ENCODE measurements at places on chromosomes 16 and 17. TPM values are rescaled to one million over a fixed set of nuclear protein-coding genes. Genes with fewer than 3 reads are reported as not detected.
A peak's percentile ranks its signal among the peaks of the same experiment; 100 is the strongest.

- peak; percentile 59 for DNase-seq
Measured at GRCh38 chr16:8958344-8959167, 5.2 kb downstream of the USP7 start.

GRCh38 chr17:79746889-79747507 is 16.3 kb downstream of the ENPP7 start:
- DNase-seq: peak; percentile 7

DNA sequence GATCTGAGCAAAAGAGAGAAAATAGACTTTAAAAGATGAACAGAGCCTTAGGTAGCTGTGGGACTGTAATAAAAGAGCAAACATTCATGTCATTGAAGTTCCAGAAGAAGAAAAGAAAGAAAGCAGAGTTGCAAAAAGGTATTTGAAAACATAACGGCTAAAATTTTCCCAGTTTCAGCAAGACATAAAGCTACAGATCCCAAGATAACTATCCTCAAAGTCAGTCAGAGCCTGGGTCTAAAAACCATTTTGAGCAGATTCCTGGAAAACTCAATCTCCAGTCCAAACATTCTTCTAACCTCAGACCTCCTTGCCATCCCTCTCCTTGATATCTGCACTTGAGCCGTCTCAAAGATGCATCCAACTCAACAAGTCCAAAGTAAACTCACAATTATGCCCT is 20.9 kb upstream of the CD300E start:
- DNase-seq: no peak

GRCh38 chr17:61579961-61580360 is 11.1 kb downstream of the NACA2 start:
- DNase-seq: no peak

DNA sequence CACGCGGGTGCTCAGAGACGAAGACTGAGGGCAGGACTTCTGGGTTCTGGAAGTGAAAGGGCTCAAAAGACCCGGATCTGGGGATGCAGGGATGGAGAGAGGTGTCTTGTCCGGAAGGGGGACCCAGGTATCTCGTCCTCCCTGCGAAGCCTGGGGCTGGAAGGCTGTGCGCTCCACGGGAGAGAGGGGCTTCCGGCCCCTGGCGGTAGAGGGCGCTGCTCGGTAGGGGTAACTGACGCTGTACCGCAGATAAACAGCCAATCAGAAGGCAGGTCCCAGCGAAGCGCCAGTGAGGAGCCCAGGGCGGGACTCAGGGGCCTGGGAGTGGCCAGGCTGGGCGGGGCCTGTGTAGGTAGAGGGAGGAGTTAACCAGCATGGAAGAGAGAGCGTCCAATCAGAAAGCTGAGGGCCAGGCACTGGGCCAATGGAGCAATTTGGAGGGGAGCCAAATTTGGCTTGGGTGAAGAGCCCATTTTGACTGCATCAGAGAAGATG is 804 bp downstream of the TGFB1I1 start:
- peak; percentile 91 for DNase-seq

DNA sequence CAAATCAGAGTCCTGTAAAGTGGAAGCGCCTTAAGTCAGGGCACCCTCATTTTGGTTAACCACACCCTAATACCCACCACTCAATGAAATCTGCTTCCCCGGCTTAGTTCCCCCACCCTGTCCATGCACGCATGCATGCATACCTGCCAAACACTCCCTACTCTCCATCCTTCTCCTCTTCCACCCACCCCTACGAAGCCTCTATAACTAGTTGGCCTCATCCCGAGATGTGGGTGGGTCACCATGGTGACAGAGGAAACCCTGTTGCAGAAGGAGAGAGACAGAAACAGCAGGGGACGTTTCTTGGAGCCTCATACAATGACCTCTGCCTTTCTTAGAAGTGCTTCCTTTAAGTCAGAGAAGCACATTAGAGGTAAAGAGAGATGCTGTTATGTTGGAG is 46.8 kb upstream of the DNAH9 start:
- no peak for DNase-seq

- no peak for DNase-seq
Measured at GRCh38 chr16:20325005-20325404, 2.3 kb downstream of the GP2 start.

- peak; percentile 63 for DNase-seq
Measured at GRCh38 chr17:8745586-8746500, 1.2 kb upstream of the CCDC42 start.

DNA sequence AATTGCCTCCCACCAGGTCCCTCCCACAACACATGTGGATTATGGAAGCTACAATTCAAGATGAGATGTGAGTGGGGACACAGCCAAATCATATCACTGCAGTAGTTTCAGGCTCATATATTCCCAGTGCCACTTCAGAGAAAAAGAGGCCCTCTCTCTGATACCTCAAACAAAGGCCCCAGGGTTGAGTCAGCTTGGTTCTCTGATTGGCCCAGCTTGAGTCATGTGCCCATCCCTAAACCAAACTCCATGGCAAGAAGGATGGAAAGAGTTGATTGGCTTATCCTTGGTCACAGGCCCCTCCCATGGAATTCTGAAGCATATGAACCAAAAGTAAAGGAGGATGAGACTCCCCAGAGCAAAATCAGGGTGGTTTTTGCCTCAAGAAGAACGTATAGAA is 75.9 kb upstream of the IRX6 start:
- DNase-seq: no peak

DNA sequence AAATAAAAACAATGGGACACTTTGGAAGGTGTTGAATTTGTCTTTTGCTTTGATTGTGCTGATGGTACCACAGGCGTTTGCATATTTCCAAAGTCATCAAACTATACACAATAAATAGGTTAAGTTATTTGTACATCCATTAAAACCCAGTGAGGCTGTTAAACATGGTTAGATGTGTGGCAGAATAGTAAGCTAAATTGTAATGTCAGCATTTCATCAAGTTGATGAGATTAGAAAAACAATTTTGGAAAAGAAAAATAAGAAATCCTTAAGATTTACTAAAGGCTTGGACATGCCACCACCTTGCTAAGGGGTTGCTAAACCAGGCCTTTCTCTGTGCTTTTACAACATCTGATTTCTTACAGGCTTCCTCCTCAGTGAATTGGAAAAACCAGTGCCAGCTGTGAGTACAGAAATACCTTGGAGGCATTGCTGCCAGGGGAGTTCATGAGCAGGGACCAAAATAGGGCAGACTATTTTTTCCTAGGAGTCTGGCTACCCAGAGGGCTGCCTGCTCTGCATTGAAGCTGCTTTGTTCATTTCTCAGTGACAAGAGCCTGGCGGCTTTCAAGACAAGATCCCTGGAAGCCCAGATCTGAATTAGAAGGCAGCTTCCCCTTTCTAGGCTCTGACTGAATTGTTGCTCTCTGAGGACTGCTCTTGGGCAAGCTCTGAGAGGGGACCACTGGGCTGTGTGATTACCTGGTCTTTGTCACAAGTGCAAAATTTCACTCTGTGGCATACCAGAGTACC is 43.4 kb upstream of the CA10 start:
- DNase-seq: no peak

DNA sequence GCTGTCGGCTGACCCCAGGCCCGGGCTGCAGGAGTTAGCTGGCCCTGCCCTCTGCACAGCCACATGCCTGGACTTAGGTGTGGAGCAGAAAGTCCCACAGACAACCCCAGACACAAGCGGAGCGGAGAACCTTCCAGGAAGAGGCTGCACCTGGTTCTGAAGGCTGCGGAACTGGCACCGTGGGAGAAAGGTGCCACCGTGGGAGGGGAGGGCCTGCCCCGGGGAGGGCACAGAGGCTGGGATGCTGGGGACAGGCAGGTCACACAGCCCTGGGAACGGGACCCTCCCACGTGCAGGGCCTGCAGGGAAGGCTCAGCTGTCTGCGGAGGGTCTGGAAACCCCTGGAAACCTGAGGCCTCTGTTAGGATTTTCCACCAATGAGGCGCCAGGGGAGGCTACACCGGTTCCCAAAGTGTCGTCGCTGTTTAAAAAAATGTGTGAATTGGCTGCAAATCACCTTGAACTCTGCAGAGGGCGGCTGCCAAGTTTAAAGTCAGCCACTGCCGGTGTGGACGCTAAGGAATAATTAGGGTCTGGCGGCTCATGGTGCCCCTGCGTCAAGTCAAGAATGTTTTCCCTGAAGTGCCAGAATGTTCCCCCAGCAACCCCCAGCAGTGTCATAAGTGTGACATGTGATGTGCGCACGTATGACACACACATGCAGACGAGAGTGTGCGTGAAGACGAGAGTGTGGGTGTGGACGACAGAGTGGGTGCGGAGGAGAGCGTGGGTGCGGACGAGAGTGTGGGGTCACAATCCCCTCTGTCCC is 50.9 kb upstream of the PABPN1L start:
- no peak for DNase-seq

DNA sequence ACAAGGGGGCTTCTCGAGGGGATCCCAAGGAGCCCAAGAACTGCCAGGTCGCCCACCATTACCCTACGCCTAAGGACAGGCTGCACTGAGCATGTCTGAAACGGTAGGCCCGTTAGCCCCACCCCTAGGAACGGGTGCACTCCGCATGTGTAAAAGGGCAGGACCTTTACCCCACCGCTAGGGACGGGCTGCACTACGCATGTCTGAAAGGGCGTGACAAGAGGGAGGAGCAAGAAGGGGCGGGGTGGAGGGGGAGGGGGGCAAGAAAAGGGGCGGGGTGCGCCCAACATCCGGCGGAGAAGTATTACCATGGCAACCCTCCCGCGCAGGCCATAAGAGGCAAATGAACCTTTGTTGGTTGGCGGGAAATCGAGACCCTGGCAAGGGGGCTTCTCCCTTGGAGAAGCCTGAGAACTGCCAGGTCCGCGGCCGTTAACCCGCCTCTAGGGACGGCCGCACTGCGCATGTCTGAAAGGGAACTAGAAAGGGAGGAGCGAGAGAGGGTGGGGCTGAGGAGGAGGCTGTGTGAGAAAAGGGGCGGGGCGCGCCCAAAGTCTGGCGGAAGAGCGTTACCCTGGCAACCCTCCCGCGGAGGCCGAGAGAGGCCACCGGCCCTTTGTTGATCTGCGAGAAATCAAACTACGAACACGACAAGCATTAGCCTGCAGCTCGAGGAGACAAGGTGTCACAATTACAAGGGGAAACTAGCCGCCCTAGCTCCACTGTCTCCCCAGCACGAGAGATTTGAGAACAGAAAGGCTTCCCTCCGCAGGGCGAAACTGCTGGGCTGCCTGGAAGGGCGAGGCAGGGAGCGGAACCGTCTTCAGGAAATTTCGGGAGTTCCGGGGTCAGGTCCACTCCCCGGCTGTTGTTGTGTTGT is 2046.8 kb downstream of the TP53TG3F start:
- DNase-seq: no peak

DNA sequence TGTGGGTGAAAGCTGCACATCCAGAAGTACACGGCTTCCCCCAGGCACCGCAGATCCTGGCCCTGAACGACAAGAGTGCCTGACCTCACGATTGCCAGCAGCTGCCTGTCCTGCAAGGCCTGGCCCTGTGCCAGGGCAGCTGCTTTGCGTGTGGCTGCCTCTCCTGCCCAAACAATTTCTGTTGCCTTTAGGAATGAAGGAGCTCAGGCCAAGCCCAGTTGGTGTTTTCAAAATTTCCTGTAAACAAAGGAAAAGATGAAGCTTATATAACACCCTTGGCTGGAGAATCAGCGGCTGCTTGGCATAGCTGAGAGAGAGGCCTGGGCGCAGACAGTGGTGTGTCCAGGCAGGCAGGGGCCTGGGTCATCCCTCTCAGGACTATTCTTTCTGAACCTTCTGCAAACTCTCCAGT is 11.7 kb upstream of the SLC47A2 start:
- peak; percentile 87 for DNase-seq

- DNase-seq: no peak
Measured at GRCh38 chr17:58270476-58271215, 10.1 kb downstream of the MPO start.

- DNase-seq: peak; percentile 95
Measured at GRCh38 chr16:87806641-87807546, 41.1 kb upstream of the KLHDC4 start.

- DNase-seq: no peak
Measured at GRCh38 chr17:61487989-61488595, 35.9 kb downstream of the TBX4 start.

- peak; percentile 73 for DNase-seq
Measured at GRCh38 chr16:84526794-84527531, 22.5 kb upstream of the MEAK7 start.

- DNase-seq: no peak
Measured at GRCh38 chr16:1877804-1878203, 5.8 kb upstream of the MEIOB start.

- DNase-seq: no peak
Measured at GRCh38 chr17:75822800-75823166, 21.4 kb downstream of the UNC13D start.

DNA sequence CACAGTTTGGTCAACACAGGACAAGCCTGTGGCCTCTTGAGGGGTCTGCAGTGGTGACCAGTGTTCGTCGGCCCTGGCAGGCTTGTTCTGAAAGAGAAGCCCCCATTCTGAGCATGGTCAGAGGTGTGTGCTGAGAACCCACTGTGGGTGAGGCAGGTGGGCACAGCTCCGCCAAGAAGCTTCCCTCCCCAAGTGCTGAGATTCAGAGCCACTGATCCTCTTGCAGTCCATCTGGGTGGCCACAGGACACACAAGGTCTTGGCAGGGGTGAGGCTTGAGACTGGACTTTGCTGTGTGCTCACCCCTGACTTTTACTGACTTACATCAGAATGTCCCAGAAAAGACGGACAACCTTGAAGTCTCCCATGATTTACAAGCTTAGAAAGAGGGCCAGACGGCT is 18.7 kb downstream of the MPRIP start:
- no peak for DNase-seq

DNA sequence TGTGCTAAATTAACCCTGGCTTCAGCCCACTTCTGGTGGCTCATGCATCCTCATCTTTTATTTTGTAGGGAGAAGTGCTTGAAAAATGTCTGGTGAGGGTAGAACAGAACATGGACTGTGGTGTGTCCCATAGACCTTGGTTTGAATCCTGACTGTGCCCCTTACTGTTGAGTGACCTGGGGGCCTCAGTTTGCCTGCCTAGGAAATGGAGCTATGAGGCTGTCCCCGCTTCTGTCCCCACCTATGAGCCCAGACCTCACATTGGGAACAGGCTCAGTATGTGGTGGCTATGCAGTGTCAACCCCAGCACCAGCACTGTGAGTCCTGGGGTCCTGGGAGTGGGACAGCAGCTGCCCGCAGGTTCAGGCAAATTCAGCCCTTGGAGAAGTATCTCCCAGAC is 186.3 kb upstream of the GSE1 start:
- DNase-seq: no peak

The SHISA9 gene
- not detected for total RNA-seq

The SSTR5 gene
- not detected for total RNA-seq

The TADA2A gene
- total RNA-seq: 16.3 TPM

The HSD11B2 gene
- total RNA-seq: not detected

The MAFG gene
- 19.1 TPM for total RNA-seq

The CBFB gene
- total RNA-seq: 125 TPM

The ARHGDIG gene
- 1.6 TPM for total RNA-seq
